ENCODE measurements at places on chromosomes 6 and 20.

- no peak for DNase-seq
These were observed 76.5 kb downstream of the PTPN1 start for GRCh38 chr20:50586531-50587232.

DNA sequence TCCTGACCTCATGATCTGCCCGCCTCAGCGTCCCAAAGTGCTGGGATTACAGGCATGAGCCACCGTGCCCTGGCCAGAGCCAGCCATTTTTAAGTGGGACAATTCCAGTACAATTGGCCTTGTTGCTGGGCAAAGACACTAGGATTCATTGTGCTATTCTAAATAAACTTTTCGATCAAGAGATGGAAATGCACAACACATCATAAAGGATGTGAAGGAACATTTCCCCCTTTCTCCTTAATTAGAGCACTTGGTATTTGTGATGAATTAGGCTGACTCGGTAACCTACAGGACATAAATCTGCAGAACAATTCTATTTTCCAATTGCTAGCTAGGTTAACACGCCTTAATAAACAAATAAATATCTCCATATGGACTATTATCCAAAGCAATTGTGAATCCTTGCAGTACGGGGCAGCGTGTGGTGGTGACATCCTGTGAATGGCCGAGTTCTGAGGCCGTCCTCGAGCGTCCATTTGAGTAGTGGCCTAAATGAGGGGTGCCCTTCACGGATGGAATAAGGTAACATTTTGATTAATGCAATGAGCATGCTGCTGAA is 406.2 kb upstream of the AGPAT4 start:
- DNase-seq = no peak

- DNase-seq = no peak
These were observed 244.2 kb upstream of the RIMS1 start for GRCh38 chr6:71642120-71642519.

DNA sequence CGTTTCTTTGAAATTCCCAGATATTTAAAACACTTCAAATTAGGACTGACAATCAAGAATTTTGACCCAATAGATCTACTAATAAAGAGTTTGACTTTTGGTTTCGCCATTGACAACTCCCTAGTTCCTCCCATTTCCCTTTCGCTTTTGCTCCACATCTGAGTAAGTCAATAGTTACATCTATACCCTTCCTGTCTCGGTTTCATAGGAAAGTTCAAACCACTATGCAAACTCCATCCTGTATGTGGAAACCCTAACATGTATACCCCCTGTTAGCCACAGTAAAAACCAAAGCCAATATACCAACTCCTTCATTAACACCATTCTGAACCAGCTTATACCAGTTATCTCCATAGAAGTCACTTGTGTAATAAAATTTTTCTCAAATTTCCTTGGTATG is 311.1 kb downstream of the MMUT start:
- no peak for DNase-seq

DNA sequence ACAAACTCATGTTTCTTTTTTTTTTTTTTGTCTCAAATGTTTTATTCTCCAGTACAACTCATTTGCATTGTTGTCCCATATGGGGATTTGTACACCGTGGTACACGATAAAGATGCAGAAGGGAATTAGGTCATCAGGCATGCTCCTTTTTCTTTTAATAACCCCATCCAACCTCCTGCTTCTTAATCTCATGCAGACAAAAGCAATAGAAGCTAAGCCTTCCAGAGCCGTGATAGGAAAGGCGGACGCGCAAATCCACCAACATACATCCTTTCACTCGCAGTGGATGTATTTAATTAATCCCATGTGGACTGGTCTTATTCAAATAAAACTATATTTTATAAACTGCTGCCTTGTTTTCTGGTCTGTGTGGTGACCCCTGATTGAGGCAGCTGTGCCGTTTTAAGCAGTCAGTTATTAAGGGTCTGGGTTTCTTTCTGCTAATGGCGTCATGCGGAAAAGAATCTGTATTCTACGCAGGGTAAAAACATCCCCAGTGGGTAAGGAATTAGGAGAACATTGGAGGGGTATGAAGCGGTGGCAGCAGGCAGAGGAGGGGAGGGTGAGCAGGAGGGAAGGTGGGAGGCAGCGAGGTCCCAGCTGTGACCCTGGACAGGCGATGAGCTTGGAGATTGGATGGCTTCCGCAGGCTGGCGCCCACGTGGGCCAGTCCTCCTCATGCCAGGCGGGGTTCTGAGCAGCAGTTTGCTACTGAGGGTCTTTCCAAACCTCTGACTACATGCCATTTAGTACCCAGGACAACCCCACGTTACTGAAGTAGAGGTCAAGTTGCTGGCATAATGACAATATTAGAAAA is 172.8 kb downstream of the LINC00237 start:
- DNase-seq = no peak

DNA sequence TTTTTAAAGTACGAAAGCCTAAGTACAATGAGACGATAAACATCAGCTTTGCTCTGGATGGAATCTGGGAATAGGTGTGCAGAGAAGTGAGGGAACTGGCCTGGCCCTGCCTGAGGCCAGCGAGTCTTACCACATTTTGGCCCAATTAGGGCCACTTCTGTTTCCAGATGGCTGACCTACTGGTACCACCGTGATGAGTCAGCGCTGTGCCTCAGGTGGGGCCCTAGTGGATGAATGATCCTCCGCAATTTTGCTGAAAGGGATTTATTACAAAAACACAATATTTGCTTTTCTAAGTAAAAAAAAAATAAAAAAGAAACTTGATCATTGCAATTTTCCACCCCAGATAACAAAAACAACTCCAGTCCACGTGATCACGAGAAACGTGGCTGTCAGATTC is 22.5 kb downstream of the INSM1 start:
- DNase-seq = no peak

DNA sequence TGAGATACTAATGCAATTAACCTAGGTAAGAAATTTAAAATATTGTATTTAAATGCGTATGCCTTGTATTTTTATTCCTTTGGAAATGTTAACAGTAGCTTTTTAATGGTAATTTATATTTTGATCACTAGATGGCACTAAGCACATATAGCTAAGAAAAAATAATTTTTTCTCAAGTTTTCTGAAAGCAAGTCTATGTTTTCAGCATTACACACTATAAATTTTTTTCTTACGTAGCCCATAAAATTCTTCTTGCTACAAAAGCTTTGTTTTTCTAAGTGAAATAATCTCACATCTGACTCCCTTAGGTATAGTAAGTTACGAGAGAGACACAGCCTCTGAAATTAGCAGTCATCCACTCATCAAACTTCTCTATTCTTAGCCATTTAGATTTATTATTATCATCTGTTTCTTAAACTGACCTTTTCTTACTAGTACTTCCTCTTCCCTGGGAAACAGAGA is 35.7 kb downstream of the TSPYL4 start:
- DNase-seq = no peak

DNA sequence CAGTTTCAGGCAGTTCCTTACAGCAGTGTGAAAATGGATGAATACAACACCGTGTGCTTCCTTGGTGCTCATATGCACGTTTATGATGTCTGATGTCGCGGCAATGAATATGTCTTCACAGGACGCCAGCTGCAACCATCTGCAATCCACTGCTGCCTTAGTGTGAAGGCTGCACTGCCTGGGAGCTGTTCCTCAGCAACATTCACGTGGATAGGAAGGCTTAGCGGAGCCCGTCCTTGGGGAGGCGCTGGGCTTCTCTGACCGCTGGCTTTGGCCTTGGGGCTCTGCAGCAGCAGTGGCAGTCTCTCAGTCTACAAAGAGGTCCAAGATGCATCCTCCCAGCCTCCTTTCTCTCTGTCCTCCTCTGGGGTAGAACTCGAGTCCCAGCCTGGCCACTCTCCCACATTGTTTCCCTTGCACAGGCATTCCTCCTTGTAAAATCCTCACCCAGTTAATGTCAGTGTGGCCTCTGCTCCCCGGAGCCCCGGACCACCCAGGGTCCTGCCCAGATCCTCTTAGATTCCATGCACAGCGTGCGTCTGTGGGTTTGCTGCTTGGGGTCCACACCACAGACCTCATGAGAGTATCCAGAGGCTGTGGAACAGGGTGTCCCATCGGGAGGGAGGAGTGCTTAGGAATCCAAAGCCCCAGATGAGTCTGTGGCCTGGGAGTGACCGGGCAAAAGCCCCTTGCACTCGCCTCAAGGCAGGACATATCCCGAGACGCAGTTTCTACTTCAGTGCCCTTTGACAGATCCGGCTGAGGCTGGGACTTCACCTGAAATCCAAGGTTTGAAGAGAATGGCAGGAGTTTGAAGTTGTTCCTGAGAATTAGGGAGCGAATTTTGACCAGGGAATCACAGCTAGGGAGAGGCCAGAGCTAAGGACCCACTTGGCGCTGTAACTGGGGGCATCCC is 181.3 kb downstream of the THBS2 start:
- DNase-seq = no peak

DNA sequence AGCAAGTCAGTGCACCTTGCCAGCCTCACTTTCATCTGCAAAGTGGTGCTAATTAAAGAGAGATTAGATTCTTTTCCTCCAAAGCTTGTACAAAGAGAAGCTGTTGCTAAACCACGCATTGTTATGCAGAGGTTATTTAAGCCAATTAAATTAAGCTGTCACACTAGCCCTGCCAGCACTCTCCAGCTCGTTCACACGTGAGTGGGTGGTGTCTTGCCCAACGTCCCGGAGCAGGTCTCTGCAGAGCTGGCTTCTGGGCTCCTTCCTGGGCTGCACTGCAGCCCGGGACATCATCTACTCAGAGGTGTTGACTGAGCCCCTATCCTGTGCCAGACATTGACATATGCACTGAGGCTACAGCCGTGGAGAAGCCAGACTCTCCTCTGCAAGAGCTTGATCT is 401.6 kb upstream of the SULF2 start:
- no peak for DNase-seq

- DNase-seq = no peak
These were observed 175.0 kb upstream of the PRDM1 start for GRCh38 chr6:105911106-105911629.

DNA sequence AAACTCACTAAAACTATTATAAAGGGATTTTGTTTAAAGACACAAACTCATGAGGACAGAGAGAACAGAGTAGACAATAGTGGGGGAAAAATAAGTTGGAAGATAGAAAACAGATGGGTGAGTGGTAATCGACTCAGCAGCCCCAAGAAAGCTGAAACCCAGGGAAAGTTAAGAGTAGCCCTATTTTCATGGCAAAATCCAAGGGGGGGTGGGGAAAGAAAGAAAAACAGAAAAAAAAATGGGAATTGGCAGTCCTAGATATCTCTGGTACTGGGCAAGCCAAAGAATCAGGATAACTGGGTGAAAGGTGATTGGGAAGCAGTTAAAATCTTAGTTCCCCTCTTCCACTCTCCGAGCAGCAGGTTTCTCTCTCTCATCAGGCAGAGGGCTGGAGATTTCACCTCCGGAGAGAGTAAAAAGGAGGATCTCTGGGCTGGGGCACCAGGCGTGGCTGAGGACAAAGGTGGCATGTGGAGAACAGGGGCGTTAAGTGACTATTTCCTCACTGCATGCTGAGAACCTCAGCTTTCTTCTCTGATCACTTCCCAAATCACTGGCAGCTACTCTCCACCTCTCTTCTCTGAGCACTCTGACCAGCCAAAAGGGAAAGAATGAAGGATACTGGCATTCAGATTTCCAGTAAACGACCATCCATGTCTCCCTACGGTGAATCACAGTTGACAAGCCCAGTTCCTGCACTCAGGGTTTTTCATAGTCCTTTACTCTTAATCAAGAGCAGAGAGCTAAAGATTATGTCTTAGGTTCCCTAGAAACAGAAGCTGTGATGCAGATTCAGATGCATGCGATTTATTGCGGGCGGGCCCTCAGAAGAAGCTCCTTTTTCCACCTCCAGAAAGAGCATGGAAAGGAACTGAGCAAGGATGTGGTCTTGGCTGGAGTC is 7.3 kb upstream of the RNF24 start:
- DNase-seq = no peak

DNA sequence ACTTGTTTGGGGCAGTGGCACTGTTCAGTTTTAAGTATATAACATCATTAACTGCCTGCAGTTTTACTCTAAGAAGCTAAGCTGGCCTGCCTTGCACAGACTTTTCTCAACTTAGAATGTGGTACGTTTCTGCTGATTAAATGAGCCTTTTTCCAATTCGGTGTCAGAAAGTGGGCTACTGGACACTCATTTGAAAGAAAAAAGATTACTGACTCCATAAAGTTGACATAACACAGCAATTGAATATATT is 2.1 kb downstream of the ZMYND8 start:
- no peak for DNase-seq

GRCh38 chr6:54719633-54720032 is 126.9 kb upstream of the FAM83B start:
- DNase-seq = no peak

- DNase-seq = no peak
These were observed 17.1 kb downstream of the RIPOR3 start for GRCh38 chr20:50674138-50674825.

GRCh38 chr20:62768551-62769287 is 27.6 kb upstream of the MRGBP start:
- DNase-seq = no peak

- no peak for DNase-seq
These were observed 1.4 kb upstream of the SNTA1 start for GRCh38 chr20:33444797-33445560.

GRCh38 chr20:16013631-16014030 is 559.6 kb downstream of the KIF16B start:
- no peak for DNase-seq

DNA sequence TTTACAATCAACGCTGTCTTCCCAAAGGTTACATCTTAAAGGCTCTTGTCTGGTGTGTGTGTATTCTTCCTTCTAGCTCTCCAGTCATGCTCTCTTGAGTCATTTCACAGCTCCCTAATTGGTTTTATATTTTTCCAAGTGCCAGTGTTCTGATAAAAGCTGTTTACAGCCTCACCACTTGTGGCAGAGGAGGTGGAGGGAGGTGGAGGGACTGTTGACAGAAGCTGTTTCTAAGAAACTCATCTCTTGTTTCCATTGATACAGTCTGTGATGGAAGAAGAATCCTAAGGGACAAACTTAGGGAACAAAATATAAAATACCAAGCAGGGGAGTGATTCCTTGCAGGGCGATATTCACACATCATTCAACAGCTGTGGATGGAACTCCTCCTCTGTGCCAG is 64.0 kb downstream of the QRSL1 start:
- DNase-seq = no peak

DNA sequence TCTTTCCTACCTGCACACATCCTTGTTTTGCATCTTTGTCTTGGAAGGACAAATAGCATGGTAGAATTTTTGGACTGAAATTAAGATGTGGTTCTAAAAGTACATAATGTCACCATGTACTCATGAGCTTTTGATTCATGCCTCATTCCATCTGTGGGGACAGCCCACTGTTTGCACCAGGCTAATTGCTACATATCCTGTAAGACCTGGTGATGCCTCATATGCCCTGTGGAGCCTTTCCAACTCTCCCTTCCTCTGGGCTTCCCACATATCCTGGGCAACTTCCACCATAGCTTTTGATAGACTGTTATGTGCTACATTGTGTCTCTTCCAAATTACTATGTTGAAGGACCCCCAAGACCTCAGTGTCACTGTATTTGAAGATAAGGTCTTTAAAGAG is 213.6 kb upstream of the PREP start:
- DNase-seq = no peak

DNA sequence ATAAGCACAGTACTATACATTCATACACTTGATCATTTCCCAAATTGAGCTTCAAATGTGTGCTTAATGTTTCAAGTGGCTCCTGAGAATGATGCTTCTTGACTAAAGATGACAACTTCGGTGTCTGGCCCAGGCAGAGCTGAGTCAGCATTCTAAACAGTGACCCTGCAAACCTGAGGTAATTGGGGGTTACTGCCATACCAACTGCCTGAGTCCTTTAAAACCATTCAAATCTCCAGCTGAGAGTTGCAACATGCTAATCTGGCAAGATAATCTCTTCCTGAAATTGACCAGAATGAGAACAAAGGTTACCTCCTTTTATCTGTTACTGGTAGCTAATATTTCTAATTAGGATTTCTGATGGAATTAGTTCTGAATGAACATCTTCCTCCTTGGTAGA is 8.2 kb downstream of the BACH2 start:
- DNase-seq = no peak

GRCh38 chr20:17044891-17045290 is 181.9 kb upstream of the PCSK2 start:
- no peak for DNase-seq

Data from right atrium auricular region (tissue), 2 donors.